ENCODE measurements at places on chromosomes 2 and 18.

DNA sequence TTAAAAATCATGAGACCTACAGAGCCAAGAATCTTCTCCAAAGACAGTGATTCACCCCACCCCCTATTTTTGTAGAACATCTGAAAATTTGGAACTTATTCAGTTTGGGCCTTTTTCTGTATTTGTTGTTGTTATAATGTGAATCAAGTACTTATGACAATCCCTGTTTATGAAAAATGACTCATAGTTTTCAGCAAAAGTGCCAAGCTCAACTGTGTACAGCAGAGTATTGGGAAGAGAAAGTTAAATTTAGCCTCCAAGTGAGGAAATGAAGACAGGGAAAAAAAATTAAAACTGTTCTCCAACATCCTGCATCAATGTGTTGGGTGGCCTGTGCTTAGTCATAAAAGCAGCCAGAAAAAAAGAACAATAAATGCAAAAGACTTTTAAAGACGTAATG lies 46.2 kb downstream of the LRATD1 start:
- DNase-seq = no peak

- DNase-seq = no peak
Observed at GRCh38 chr2:236643480-236643879, 73.9 kb downstream of the ACKR3 start.

- DNase-seq = no peak
Observed at GRCh38 chr2:168766600-168766999, 35.8 kb upstream of the NOSTRIN start.

DNA sequence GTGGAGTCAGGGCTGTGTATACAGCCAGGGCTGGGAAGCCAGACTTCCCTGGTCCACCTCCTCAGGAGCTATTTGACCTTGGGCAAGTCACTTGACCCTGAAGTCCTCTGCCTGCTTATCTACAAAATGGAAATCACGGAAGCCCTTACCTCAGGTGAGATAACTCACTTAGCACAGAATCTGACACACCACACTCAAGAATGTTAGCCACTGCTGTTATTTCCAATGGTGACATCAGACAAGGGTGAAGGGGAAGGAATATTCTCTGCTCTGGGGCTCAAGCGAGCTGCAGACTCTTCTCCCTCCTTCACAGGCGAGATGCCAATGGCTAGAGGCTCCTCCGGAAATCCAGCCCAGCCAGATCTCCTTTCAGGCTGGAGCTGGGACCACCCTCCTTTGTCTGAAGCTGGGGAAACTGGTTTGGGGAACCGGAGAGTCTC lies 189.6 kb downstream of the HAUS1 start:
- no peak for DNase-seq

DNA sequence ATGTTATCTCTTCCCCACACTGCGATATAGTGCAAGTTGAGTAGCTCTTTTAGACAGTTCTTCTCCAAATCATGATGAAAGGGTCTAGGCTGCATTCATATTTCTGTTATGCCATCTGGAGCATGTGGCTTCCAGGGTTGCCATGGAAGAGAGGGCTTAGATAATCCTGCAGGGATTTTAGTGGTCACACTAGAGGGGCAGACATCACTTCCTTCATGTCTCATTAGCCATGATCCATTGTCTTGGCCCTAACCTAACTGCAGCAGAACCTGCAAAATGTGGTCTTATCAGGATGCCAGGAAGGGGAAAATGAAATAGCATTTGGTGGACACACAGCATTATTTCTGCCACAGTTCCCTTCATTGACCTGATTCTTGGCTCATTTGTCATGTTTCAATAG lies 83.1 kb downstream of the ADAM23 start:
- DNase-seq = no peak

GRCh38 chr2:179657068-179657595 lies 204.3 kb downstream of the ZNF385B start:
- no peak for DNase-seq

GRCh38 chr2:205020673-205021072 lies 475.4 kb downstream of the PARD3B start:
- no peak for DNase-seq

DNA sequence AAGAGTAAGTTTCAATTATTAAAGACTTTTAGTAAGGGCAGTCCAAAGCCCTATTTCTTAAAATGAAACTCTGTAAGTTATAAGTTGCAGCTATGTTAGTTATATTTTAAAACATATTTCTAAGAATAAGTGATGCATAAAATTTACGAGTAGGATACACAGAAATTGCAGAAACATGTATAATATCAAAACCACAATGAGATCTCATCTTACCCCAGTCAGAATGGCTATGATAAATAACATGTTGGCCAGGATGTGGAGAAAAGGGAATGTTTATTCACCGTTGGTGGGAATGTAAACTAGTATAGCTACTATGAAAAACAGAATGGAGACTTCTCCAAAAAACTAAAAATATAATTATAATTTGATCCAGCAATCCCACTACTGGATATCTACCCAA lies 201.2 kb downstream of the CBLN2 start:
- no peak for DNase-seq

- no peak for DNase-seq
Observed at GRCh38 chr18:4524096-4524495, 69.0 kb upstream of the DLGAP1 start.

DNA sequence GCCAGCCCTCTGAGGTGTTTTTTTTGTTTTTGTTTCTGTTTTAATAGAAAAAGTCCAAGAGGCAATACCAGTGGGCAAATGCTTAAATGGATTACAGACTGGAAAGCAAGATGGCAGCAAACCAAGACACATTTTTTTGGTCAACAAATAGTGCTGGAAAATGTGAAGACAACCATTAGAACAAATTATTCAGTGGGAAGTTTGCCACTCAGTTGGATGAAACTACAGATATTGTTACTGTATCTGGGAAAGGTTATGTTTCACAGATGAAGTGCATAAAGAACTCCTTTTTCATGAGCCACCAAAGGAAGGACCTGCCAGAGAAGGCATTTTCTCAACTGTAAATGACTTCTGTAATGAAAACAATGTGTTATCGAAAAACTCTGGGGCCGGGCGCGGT lies 93.0 kb upstream of the ODC1 start:
- DNase-seq = no peak

DNA sequence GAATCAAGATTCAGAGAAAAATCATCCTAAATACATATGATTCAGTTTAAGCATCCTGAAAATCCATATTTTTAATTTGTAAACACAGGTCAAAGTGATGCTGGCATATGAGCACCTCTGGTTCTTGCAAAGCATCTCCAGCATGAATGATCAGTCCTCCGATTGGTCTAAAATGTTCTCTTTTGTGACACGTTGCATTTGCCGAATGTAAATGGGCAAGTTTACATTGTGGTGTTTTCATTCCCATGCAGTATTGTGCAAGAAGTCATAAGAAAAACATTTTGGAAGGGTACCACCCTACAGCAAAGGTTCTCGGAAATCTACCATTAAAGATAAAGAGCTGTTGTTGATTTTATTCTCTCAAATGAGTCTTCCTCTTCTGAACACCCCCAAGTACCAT lies 108.0 kb upstream of the UNC80 start:
- DNase-seq = no peak

DNA sequence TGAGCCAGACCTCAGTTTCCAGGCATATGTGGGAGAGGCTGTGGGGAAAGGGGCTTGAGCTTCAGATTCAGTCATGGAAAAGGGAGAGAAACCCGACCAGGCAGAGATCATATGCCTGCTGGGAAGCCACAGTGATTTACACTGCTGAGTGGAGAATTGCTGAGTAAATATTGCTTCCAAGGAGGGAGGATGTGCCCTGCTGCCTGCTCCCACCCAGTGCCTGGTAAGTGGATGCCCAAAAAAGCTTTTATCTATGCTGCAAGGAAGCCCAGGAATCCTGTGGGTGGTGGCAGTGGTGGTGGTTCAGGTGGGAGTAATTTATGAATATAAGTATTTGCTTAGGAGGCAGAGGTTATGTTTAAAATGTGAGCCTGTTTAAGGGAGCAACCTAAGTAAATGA lies 39.5 kb downstream of the INO80C start:
- no peak for DNase-seq

GRCh38 chr2:74632209-74632938 lies 15.8 kb downstream of the M1AP start:
- no peak for DNase-seq

GRCh38 chr2:101704046-101704466 lies 6.5 kb downstream of the MAP4K4 start:
- no peak for DNase-seq

DNA sequence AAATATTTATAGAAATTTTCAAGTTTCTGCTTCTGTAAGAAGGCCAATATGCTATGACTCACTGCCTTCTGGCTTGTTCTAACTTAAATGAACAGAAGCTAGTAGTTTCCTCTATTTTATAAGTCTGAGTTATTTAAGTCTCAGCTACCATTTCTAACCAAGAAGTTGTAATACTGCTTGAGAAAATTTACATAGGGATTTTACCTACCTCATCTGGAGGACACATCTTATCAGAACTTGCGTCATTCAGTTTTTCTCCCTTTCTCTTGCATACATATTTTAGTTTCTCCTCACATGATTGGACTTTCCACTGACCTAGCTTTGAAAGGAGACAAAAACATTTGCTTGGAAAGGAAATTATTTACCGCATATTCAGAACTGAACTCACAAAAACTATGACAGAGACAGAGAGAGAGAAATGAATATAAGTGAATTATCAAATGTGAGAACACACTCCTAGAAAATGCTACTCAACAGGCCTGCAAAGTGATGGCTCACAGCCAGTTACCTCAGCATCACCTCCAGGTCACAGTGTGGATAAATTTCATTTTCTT lies 81.1 kb upstream of the CD302 start:
- DNase-seq = no peak

DNA sequence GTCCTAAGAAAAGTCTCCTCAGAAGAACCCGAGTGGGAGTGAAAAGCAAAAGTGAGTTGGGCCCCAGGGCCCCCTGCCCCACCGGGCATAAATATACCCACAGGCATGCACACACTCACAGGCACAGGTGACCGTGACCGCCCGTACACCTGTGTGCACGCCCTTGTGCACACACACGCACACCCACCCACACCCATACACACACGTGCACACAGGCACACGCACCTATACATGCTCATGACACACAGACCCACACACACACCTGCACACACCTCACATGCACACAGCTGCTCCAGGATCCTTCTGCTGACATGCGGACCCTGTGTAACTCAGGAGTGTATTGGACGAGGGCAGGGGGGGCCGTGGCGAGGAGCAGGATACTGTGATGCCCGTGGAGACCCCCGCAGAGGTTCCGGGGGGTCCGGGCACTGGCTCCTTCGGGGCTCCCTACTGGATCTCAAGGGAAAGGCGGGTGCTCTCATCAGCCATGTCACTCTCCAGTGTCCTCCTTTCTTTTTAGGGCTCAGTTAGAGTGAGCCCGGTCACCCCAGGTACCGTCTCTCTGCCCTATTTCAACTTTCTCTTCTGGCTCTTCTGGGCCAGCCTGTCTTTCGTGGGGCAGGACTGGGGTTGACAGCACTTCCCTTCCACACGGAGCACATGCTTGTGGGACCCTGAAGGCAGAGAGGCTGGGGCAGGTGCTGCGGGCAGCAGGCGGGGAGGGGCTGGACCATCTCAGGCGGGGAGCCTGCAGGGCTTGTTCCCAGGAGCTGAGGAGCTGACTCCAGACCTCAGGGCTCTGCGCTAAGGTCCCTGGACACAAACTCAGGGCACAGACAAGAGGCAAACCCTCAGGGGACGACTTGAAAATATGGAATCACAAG lies 48.5 kb downstream of the TPO start:
- DNase-seq = no peak

DNA sequence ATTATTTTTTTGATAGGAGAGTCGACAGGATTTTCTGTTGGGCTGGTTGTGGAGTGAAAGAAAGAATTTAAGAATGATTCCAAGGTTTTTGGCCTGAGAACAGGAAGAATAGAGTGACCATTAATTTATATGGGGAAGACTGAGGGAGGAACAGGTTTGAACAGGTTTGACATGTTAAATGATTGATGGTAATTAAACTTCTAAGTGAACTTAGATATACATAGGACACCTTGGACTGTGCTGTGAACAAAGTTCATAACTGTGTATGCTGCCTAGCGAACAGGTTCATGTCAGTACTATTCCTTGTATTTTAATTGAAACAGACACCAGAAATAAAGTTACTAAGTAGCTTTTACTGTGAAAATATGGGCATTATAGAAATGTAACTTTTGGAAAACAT lies 212.0 kb downstream of the SPAG16 start:
- no peak for DNase-seq

DNA sequence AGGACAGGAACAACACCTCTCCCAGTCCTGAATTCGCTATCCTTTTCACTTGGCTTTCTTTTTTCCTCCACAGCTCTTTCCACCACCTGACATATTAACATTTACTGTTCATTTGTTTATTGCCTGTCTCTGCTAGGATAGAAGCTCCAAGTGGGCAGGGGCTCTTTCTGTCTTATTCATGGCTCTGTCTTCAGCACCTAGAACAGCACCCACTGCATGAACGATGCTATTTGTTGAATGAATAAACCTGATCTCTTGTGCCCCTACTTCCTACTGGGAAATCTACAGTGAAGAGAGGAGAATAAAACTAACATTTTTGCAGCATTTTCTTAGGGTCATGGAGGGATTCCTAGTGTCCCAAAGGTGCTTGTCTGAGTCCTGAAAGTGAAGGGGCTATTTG lies 24.4 kb upstream of the GAREM2 start:
- DNase-seq = no peak

DNA sequence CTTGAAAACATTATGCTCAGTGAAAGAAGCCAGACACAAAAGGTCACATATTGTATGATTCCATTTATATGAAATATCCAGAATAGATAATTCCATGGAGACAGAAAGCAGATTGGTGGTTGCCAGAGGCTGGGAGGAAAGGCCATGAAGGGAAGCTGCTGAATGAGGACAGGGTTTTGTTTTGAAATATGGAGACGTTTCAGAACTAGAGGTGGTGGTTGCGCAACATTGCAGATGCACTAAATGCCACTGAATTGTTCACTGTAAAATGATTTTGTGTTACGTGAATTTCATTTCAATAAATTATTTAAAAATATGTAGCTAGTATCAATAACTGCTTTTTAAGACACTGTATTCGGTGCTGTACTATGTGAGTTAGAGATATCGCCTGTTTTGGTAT lies 101.7 kb upstream of the ZNF236 start:
- DNase-seq = no peak

DNA sequence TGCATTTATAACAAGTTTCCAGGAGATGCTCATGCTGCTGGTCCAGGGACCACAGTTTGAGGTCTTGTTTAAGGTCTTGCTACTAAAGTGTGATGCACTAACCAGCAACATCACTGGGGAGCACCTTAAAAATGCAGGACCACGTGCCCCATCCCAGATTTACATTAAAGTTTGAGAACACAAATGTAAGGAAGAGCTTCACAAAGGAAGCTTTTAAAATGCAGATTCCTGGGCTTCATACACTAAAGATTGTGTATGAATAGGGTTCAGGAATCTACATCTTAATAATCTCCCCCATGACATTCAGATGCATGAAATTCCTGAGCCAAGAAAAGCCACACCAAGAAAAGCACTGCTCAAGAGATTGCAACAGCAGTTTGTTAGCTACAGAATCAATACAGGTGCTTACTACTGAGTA lies 235.3 kb upstream of the TANK start:
- DNase-seq = no peak

GRCh38 chr2:171807831-171808393 lies 86.1 kb downstream of the SLC25A12 start:
- no peak for DNase-seq
